Neural progenitor cell (in vitro differentiated cells): ENCODE measurements at places on chromosomes 12 and 14. TPM values are rescaled to one million over a fixed set of nuclear protein-coding genes. Genes with fewer than 3 reads are reported as not detected.

DNA sequence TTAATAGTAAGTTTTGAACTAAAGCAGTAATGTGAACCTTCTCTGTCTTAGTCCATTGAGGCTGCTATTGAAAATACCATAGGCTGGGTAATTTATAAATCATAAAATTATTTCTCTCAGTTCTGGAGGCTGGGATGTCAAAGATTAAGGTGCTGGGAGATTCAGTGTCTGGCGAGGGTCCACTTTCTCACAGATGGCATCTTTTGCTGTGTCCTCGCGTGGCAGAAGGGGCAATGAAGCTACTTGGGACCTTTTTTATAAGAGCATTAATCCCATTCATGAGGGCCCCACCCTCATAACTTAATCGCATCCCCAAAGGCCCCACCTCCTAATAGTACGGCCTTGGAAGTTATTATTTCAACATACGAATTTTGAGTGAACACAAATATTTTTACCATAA, 28.4 kb downstream of the LIN7A start:
- H3K36me3 ChIP-seq: no peaks in the 10 kb centered on the region
- DNase-seq: no peak
- no peak overlapping the region for H3K4me3 ChIP-seq
- no peak overlapping the region for H3K27ac ChIP-seq
- H3K4me1 ChIP-seq: no peaks in the 10 kb centered on the region

DNA sequence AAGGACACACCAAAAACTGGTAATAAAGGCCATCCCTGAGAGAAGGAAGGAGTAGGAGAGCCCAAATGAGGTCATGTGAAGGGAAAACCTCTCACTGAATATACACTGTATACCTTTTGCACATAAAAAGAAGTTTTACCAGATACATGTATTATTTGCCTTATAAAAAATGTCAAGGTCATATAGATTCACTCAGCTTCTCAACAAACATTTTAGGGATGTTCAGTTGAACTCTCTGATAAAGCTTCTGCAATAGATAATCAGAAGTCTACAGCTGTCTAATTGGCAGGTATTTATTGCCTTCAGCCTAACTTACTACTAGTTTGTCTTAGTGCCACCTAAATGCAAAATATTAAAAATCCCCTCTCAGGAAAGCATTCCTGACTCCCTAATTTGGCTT, 8.7 kb downstream of the SLC11A2 start:
- peaks cover 14% of the 10 kb centered on the region for H3K4me1 ChIP-seq
- no peak overlapping the region for H3K27ac ChIP-seq
- no peaks in the 10 kb centered on the region for H3K36me3 ChIP-seq
- H3K4me3 ChIP-seq: no peak overlapping the region
- H3K27me3 ChIP-seq: no peaks in the 10 kb centered on the region

Gene TBX3
- total RNA-seq: not detected in 2 replicates

Gene SERPINA9
- not detected in 2 replicates for total RNA-seq

Gene TAS2R13
- 2.0 and 2.4 TPM in 2 replicates for total RNA-seq

DNA sequence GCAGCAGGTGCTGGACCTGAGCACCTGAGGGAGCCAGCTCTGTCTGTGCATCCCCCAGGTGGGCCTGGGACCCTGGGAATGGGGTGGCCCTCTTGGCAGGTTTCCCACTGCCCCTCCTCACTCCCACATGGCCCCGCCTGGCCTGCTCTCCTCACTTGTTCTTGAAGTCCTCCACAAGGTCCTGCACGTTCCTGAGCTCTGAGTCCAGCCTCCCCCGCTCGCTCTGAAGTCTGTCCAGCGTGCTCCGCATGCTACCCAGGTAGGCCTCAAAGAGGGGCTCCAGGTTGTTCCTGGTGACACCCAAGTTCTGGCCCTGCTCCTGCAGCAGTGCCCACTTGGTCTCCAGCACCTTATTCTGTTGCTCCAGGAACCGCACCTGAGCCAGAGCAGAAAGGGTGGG, 2.9 kb downstream of the KRT79 start:
- H3K36me3 ChIP-seq: no peaks in the 10 kb centered on the region
- H3K27ac ChIP-seq: no peak overlapping the region
- DNase-seq: no peak
- no peaks in the 10 kb centered on the region for H3K4me1 ChIP-seq
- no peak overlapping the region for H3K4me3 ChIP-seq
- no peaks in the 10 kb centered on the region for H3K27me3 ChIP-seq
